ENCODE measurements at places on chromosomes 1 and 21.

GRCh38 chr1:62196086-62196690, 1.5 kb downstream of the L1TD1 start:
- no peak for DNase-seq

DNA sequence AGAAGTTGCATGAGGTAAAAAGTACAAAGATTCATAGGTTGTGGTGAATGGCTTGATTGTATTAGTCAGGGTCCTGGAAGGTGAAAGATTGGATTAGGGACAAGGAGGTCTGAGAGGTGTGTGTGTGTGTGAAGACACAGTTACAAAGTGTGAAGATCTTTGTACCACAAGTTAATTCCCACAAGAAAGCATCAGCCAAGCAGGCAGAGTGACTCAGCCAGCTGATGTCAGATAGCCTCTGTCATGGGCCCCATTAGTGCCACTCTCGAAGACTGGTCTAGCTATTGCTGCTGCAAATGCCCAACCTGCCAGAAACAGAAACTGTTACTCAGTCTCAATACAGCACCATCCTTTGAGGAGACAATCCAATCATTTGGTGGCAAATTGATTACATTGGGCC, 96.5 kb downstream of the DTL start:
- DNase-seq, result peak; percentile 39

DNA sequence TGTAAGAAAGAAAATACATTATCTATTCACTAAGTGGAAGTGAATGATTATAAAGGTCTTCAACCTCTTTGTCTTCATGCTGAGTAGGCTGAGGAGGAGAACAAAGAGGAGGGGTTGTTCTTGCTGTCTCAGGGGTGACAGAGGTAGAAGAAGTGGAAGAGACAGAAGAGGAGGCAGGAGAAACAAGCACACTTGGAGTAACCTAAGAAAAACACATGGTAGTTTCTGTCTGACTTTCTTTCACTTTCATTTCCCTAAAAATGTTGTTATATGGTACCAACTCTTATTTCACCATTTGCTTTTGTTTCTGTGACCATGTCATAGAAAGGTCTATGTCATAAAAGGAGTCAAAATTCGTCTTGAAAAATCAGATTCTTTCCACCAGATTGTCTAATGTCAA, 696.6 kb upstream of the BRINP3 start:
- no peak for DNase-seq

- DNase-seq, result no peak
These were observed 3.0 kb downstream of the HLX start for GRCh38 chr1:220882061-220882891.

- DNase-seq, result no peak
These were observed 4.7 kb upstream of the ITGB2 start for GRCh38 chr21:44925378-44925755.

GRCh38 chr1:213868482-213868881, 119.3 kb upstream of the PROX1 start:
- DNase-seq, result no peak

DNA sequence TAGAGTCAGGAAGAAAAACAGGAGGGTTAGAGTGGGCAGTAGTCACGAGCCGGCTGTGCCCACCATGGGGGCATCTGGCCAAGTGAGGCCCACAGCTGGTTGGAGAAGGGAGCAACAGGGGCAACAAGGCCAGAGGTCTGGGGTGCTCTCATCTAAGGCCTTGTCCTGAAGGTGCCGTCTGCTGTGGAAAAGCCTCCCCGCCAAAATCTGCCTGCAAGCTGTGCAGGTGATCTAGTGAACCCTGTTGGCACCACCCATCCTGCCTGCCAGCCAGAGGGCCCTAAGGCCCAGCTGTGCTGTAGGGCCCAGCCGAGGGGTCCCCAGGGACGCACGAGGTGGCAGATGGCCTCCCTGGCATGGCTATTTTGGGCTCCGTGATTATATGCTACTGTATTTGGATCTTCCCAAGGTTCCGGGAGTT, 51.3 kb downstream of the LGR6 start:
- no peak for DNase-seq

DNA sequence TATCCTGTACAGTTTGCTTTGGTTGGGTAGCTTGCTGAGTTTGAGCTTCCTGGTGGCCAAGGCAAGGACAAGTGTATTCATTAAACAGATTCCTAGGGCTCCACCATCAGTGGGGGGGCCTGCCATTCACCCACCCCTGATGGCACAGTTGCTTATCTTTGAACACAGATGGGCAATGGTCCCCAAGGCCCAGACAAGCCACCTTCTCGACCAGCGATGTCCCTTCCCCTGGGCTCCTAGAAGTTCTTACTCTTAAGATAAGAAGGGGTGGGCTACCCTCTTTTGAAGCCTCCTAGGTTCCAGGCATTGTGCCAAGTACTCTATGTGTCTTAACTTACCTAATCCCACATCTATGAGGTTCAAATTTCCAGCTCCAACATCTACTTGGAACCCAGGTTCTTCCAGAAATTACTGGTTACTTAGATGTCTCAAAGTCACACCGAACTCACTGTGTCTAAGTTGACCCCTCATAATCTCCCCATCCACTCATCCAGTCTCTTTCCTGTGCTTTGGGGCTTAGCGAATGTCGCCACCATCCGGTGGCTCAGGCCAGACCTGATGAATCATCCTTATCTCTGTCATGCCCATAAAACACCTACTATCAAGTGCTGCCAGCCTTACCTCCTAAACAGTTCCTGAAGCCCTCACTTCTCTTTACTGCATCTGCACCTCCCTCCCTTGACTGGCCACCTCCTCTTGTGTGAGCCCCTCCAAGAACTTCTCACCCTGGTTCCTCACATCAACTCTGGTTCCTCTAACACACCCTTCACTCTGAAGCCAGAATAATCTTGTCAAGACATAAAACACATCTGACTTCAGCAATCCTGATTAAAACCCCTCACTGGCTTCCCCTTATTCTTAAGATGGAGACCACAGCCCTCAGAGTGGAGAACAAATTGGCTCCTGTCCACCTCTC, 50.1 kb downstream of the KLHDC7A start:
- peak; percentile 6 for DNase-seq

DNA sequence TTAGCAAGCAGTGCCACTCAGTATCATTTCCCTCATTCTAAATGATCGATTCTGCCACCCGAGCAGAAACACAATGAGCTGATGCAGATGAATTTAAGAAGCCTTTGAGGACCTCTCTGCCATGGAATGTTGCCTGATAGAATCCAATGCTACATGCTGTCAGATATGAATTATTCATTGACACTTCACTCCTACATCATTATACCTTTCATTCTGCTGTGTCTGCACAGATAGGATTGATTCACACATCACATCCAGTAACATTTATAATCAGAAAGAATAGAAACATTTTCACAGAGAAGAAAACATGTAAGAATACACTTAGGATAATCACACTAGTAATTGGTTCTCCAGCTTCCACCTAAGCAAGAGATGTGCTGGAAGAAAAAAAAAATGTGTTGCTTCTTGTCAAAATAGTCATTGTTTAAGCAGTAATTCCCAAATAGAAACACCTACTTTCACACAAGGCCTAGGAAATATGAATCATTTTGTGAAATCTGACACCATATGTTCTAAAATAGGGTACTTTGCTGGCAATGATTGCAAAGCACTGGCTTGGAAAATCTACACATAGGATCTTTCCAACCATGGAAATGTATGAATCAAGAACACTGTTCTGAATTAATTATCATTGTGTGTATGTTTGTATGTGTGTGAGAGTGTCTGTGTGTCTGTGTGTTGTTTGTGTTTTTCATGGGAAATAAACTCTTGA, 110.1 kb downstream of the GRIK1 start:
- no peak for DNase-seq

- peak; percentile 30 for DNase-seq
These were observed 2.5 kb downstream of the DISC1 start for GRCh38 chr1:231629132-231629531.

GRCh38 chr1:210736713-210737112, 397.2 kb downstream of the KCNH1 start:
- DNase-seq, result no peak

GRCh38 chr1:246591504-246591903, 25.2 kb downstream of the CNST start:
- peak; percentile 42 for DNase-seq

- peak; percentile 51 for DNase-seq
These were observed 392.8 kb upstream of the CAMK1G start for GRCh38 chr1:209190591-209191261.

- no peak for DNase-seq
These were observed 669 bp downstream of the KCNQ4 start for GRCh38 chr1:40784141-40784770.

- DNase-seq, result no peak
These were observed 6.1 kb downstream of the FLVCR1 start for GRCh38 chr1:212864201-212864600.

GRCh38 chr1:237590386-237590785, 300.3 kb downstream of the ZP4 start:
- no peak for DNase-seq

- no peak for DNase-seq
These were observed 137.9 kb upstream of the EDN2 start for GRCh38 chr1:41622402-41622801.

- DNase-seq, result no peak
These were observed 76.3 kb downstream of the RD3 start for GRCh38 chr1:211415700-211416099.

DNA sequence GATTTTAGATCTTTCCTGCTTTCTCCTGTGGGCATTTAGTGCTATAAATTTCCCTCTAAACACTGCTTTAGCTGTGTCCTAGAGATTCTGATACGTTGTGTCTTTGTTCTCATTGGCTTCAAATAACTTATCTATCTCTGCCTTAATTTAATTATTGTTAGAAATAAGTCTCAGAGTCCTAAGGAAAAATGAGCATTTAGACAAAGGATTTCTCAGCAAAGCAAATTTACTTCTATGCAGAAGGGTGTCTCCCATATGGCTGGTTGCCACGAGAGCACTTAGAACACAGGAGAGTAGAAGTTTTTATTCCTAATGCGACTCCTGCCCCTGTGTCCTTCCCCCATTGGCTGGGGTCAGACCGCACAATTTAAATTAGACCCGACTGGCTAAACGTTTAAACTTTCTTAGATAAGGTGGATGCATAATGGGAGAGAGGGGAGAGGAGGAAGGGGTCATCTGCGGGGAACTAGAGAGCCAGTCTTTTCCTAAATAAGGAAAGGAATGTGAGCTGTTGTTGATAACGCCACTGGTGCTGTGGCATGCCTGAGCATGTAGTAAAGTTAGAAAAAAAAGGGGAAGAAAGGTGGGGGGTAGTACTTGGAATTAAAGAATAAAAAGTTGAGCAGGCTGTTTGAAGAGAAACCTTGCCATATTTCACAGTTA, 170.2 kb downstream of the DYRK1A start:
- no peak for DNase-seq

DNA sequence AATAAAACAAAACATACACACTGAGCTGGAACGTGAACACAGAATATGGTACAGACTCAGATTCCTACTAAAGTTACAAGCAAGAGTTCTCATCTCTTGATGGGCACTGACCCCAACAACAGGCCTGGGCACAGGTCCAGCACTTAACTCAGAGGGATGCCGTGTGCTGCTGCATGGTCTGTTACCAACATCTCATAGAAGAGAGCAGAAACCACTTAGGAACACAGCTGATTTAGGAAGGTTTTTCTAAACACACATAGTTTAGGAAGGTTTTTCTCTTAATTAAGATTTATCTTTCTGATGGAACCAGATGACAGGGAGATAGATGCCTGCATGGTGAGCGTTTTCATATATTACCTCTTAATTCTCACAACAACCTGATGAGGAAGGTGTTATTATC, 1.5 kb downstream of the GCLM start:
- DNase-seq, result no peak

- no peak for DNase-seq
These were observed 12.4 kb downstream of the TTC4 start for GRCh38 chr1:54728027-54728426.

GRCh38 chr1:218344814-218345672, at the start of gene TGFB2:
TGFB2 (plus strand) TSS chr1:218345336; CDS start chr1:218346702, 1,366 bp downstream.
- peak; percentile 37 for DNase-seq

- no peak for DNase-seq
These were observed 47.2 kb upstream of the RASAL2 start for GRCh38 chr1:178046591-178047270.

- DNase-seq, result no peak
These were observed 40.2 kb upstream of the NLRP3 start for GRCh38 chr1:247375747-247376146.

DNA sequence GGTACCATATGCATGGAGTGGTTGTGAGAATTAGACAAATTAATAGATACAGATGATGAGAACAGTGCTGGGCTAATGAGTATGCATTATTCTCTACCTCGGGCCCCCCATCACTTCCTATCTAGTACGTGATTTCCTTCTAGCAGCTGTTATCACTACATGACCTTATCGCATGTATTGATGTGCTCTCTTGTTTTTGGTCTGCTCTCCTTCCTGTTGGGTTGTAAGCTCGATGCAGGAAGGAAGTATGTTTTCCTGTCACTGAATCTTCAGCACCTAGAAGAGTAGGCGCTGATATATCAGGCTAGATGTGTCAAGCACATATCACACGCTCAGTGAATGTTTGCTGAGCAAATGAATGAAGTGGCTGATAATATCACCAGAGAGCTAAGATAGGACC, 43.9 kb upstream of the IFNAR2 start:
- DNase-seq, result peak; percentile 31

DNA sequence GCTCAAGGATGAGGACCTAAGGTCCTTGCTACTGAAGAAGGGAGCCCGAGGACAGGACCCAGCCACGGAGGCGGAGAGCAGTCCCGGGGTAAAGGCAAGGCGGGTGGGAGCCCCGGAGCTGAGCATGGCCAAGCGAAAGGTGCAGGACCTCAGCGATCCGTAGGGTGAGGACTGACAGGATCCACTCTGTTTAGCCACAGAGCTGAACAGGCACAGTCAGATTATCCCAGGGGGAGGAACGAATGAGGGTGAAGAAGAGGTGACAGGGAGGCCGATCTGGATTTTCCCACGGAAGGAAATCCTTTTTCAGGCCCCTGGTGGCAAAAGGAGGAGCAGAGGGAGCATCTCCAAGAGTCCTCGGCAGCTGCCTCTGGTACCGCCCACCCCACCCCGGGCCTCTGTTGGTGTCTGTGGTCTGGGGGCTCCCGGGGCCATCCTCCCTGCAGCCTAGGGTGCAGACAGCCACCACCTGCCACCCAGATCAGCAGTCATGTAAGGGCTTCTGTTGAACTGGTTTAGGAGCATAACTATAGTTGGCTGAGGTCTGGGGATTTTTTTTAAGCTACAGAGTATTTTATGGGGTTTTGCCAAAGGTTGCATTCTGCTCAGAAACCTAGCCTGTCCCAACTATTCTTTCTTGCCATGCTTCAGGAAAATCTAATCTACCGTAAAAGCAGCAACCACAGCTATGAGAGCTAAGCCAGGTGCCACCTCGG, 32.3 kb upstream of the LBR start:
- peak; percentile 44 for DNase-seq

GRCh38 chr1:91700771-91701471, 185.0 kb downstream of the TGFBR3 start:
- no peak for DNase-seq

- DNase-seq, result no peak
These were observed 139.3 kb upstream of the HMCN1 start for GRCh38 chr1:185594786-185595410.

- DNase-seq, result no peak
These were observed 29.2 kb upstream of the BACE2 start for GRCh38 chr21:41138711-41139110.

GRCh38 chr1:9246215-9246614, 11.6 kb downstream of the H6PD start:
- DNase-seq, result no peak

Measured in activated CD8-positive, alpha-beta T cell treated with anti-CD3 and anti-CD28 coated beads for 36 hours (primary cell).